Glomerular endothelial cell (primary cell): ENCODE measurements at places on chromosomes 1 and 21. TPM values are rescaled to one million over a fixed set of nuclear protein-coding genes. Genes with fewer than 3 reads are reported as not detected.

DNA sequence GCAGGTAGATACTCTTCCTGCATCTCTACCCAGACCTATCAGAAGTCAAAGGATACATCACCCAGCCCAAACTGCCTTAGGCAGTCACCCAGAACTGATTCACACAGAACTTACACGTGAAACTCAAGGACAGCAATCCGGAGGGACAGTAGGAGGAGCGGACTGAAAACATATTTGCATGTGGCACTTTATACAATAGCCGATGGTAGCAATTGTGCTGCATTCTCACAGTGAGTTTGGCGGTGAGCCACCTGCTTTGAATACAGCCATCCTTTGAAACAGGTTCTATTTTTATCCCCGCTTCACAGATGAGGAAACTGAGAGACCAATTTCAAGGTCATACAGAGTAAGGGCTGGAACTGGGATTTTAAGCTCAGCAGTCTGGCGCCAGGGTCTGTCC lies 69.5 kb downstream of the EDEM3 start:
- DNase-seq: no peak

DNA sequence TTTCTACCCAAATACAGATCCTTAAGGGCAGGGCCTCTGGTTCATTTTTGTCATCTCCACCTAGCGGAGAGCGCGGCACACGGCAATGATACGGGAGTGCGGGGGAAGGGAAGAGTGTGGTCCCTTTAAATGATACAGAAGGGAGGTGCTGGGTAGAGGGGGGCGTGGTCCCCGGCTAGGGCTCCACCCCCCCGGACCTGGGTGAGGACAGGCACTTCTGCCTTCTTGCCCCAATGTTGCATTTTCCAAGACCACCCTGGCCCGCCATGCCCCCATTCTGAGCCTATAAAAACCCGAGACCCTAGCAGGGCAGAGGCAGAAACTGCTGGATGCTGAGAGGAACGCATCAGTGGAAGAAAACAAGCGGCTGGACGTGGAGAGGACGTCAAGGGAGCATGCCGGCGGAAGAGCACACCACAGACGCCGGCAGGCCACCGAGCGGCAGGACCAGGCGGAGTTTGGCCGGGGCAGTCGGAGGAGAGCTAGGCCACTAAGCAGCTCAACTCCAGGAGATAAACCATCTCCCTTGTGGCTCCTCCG lies 30.0 kb downstream of the LRRC3 start:
- DNase-seq: no peak

Gene CFHR5
- total RNA-seq: not detected in 2 replicates

DNA sequence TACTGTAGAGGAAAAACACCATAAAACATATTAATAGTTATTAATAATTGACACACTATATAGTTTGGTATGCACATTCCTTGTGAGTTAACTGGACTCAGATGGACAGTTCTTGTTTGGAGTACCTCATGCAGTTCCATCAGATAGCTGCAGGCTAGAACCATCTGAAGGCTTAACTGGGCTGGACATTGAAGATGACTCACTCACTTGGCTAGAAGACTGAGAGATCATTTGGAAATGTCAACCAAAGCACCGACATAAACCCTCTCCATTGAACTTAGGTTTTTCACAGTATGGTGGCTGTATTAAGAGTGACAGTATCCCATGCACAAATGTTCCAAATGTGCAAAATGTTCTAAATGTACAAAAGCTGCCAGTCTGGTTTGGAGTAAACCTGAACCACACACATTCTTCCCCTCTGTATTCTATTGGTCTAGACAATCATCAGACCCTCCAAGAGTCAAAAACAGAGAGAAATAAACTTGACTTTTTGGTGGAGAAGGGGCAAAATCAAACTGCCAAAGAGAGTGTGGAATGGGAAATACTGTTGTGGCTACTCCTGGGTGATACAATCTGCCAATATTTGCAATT lies 708.4 kb downstream of the KCNT2 start:
- DNase-seq: no peak

GRCh38 chr1:180954801-180955165 lies 42.1 kb downstream of the KIAA1614 start:
- DNase-seq: no peak

- no peak for DNase-seq
Measured at GRCh38 chr1:174269989-174270651, 110.8 kb downstream of the RABGAP1L start.

Gene NBPF8
- total RNA-seq: 5.2 and 11.1 TPM in 2 replicates
